ENCODE measurements at places on chromosomes 2 and 18.

- DNase-seq = no peak
Observed at GRCh38 chr2:60836491-60836890, 44.9 kb upstream of the REL start.

DNA sequence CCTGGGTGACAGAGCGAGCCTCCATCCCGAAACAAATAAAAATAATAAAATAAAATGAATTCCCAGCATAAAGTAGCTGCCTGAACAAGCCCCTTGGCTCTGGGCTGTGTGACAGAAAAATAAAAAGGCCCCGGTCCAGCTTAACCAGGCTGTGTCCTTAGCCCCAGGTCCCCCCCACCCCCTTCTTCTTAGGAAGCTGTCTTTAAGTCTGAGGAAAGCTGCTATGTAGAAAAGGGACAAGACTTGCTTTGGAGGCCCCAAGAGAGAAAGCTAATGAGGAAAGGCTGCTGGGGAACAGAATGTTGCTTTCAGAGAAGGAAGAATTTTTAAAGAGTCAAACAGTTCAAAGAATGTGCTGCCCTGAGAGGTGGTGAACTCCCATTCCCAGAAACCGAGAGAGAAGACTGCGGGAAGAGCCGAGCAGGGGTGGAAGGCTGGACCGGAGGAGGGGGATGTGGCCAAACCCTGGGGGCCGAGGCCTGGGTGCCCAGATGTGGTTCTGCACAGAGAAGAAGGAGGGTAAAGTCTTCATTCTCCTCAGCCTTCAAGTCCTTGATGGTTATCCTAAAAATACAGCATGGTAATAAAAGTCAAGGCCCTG, 61.9 kb downstream of the CENPO start:
- DNase-seq = no peak

DNA sequence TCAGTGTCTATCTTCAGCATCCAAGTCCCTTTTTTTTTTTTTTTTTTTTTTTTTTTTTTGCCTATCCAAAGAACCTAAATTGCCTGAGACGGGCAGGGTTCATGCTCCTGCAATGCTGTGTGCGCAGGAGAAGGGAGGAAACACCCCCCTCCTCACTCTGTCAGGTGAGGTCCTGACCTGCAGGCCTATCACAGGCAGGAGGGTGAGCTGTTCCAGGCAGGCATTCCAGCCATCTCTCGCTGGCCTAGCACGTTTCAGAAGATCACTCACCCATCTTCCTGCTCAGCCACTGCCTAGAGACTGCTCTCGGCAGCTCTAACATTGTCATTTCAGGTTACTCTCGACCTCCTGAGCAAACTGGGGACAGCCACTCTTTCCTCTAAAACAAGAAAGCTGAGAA, 48.4 kb upstream of the LAPTM4A start:
- no peak for DNase-seq

GRCh38 chr18:58533766-58534165, 95.1 kb downstream of the ALPK2 start:
- no peak for DNase-seq

- DNase-seq = no peak
Observed at GRCh38 chr2:60867848-60868247, 13.5 kb upstream of the REL start.

- no peak for DNase-seq
Observed at GRCh38 chr18:63762518-63762917, 12.7 kb upstream of the SERPINB7 start.

- no peak for DNase-seq
Observed at GRCh38 chr18:2572892-2573291, 1.5 kb downstream of the NDC80 start.

- no peak for DNase-seq
Observed at GRCh38 chr2:68157002-68157401, 686 bp upstream of the PNO1 start.

- DNase-seq = no peak
Observed at GRCh38 chr2:197207106-197207505, 103.5 kb downstream of the ANKRD44 start.

GRCh38 chr2:105144152-105144940, 97.2 kb upstream of the GPR45 start:
- no peak for DNase-seq

All from NCI-H1930 (cell line).